ENCODE measurements at places on chromosomes 1 and 21.

GRCh38 chr1:48771561-48771960, 5.1 kb downstream of the BEND5 start:
- no peak for DNase-seq

DNA sequence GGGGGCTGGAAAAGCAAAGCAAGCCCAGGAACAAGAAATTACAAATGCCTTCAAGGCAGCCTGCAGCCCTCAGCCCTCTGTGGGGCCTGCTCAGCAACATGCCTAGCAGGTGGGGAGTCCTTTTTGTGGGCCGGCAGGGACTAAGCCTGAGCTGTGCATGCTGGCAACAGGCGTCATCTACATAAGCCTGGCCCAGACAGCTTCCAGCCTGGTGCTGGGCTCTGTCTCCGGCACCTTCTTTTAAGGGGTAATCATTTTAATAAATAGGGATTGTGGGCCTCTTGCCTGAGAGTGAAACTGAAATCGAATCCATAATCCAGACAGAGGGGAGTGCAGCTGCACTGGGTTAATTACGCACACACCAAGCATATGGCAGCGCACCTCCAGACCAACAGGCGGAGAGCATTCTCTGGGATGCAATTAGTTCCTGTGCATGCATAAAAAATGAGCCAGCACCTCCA, 96.6 kb downstream of the DDX20 start:
- no peak for DNase-seq

- DNase-seq, result no peak
Observed at GRCh38 chr1:38004284-38005108, 818 bp downstream of the FHL3 start.

- no peak for DNase-seq
Observed at GRCh38 chr1:38775175-38775845, 84.3 kb downstream of the RRAGC start.
